ENCODE measurements at places on chromosomes 7 and 10. TPM values are rescaled to one million over a fixed set of nuclear protein-coding genes. Genes with fewer than 3 reads are reported as not detected.

DNA sequence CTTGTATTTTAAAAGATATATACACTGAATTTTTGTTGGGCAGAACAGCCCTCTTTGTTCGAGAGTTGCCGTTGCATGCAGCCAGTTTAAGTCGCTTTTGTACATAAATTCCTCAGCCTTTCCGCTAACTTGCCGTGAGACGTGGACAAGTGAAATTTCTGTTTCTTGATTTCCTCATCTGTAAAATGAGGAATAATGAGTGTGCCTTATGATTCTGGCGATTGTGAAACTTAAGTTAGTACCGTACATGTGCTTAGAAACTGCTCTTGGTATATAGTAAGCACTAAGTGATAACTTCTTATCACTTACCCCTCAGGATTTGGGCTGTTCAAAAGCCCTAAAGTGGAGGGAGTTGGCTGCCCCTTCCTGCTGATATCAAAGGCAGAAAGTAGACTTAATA, 1.4 kb downstream of the CCNJ start:
- no peak for DNase-seq

DNA sequence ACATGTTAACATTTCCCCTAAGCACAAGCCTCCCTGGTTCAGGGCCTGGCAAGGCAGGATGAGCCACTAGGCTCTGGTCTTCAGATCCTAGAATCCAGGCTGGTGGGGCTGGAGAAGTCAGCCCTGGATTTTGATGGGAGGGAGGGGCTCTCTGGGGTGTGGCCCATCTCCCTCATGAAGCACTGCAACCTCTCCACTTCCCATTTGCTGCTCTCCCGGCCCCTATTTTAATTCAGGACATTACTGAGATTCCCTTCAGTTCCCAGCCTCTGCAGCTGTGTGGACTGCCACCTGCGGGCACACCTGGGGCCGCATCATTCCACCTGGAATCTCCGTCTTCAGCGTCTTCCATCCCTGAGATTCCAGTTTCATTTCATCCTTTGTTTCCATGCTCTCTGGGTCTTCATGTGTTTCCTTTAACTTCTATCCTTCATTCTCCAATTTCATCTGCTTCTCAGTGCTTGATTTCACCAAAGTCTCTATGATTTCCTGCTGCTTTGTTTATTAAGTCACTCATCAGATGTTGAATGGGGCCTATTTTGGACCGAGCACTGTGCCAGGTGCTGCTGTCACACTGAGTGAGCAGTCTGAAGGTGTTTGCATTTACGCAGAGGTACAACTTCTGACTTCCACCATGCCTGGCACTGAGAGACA, 253.6 kb downstream of the WDR37 start:
- DNase-seq = no peak

GRCh38 chr7:105098863-105099515, 85.0 kb downstream of the KMT2E start:
- no peak for DNase-seq

- DNase-seq = no peak
These were observed 431.2 kb upstream of the IGFBP3 start for GRCh38 chr7:46352004-46352954.

DNA sequence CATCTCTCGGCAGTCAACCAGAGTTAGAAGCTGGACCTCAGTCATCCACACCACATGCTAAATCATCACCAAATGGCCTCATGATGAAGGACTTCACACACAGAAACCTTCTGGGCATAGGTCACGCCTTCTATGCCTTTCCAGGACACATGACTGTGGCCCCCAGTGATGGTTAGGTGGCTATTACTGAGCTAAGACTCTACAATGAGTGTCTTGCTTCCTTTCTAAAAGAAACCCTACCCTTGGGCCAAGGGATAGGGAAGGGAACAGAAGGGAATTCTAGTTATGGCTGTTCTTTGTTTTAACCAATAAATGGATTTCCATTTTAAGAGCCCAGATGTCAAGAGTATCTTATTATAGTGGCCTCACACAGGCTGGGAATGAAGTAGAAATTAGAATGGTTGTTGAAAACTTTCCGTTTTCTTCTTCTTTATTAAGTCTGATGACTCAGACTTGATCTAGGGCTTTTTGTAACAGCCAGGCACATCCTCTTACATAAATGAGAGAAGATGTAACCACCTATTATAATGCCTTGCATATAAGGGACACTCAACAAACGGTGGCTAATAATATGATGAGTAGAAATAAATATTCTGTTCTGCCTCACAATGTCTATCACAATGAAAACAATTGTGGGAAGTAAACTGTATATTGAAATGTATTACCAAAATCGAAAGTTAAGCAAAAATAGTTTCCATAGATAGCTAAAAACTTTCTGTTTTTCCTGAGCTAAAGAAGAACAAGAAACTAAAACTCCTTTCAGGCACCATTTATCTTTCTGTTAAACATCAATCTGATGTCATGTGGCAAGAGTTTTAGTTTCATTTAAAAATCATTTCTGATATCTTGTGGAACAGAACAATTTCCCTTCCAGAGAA, 62.5 kb upstream of the TOMM7 start:
- no peak for DNase-seq

DNA sequence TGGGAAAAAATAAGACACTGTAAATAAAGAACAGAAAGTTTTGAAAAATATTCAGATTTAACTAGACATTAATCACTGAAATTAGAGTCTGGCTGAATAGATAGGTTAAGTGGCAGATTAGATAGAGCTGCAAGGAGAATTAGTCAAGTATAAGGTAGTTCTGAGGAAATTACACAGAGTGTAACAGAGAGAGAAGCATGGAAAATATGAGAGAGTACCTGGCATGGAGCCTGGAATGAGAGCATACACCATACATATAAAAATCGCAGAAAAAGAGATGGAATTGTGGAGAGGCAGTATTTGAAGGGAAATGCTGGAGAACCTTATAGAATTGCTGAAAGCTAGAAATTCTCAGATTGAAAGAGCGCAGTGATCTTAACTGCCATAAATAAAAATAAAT, 46.9 kb downstream of the ZNRF2 start:
- DNase-seq = no peak

- peak; percentile 54 for DNase-seq
These were observed 151.1 kb downstream of the ELMO1 start for GRCh38 chr7:37297546-37297945.

GRCh38 chr7:41820111-41820671, 117.3 kb upstream of the INHBA start:
- DNase-seq = no peak

DNA sequence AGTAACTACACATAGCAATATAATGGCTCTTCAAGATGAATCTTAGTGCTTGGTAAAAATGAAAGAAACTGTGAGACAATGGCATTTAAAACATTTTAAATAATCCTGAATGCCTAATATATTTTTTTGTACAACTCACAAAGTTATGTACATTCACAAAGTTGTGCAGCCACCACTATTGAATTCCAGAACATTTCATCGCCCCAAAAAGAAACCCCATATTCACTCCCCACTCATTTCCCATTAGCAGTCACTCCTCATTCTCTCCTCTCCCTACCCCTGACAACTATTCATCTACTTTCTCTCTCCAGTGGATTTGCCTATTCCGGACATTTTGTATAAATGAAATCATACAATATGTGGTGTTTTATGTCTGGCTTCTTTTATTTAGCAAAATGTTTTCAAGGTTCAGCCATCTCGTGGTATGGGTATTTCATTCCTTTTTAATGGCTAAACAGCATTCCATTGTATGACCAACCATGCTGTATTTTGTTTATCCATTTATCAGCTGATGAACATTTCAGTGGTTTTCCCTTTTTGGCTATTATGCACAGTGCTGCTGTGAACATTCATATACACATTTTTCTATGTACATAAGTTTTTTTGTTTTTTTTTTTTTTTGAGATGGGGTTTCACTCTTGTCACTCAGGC, 34.7 kb downstream of the ENTPD7 start:
- no peak for DNase-seq

DNA sequence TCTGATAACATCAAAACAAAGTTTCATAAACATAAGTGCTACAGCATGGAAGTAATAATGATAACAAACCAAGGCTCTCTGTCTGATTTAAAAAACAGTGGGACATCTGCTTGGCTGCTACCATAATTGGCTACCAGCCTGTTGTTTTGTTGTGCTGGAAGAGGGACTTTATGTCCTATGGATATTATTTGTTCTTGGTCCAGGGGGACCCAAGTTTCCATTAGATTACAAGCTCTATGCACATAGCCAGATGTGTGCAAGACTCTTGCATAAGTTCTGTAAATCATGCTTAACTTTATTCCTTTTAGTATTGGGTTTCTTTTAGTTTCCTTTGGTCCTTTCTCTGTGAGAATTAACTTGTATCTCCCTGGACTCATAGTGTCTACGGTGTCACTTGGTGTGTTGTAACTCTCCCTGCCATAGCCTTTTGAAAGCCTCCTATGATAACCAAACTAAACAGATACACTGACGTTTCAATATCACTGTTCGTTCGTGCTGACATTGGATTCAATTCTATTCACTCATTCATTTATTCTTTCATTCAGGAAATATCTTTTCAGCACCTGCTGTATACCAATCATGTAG, 41.4 kb upstream of the CD36 start:
- no peak for DNase-seq

DNA sequence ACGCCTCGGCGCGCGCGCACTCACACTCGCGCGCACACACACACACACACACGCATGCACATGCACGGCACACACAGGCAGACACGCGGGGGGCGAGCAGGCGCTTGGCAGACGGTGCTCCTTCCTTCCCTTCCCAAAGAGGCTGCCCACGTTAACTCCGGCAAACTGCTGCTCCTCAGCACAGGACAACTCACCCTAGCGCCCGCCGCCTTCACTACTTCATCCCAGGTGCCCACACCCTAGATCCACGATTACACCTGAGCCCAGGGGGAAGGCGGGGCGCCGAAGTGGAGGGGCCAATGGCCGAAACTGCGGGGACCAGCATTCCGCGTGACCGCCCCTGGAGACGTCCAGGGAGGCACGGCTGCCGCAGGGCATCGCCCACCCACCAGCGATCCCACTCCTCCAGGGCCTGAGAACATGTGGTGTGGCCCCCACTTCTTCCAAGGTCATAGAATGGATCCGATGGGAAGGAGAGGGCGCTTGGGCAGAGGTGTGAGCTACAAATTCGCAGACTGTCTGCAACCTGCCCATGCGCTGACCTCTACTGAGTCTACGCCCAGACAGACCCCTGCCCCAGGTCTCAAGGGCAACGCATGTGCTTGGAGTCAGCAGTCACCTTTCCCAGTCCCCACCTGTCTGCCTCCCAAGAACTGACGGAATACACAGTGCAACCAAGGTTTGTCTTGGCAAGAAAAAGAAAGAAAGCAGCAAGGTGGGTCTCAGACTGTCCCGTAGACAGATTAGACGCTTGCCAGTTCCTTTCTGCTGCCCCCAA, 74.6 kb downstream of the CALN1 start:
- DNase-seq = no peak

GRCh38 chr7:91343996-91344629, 79.9 kb downstream of the FZD1 start:
- DNase-seq = no peak

- DNase-seq = no peak
These were observed 726 bp downstream of the MCU start for GRCh38 chr10:72692744-72692993.

DNA sequence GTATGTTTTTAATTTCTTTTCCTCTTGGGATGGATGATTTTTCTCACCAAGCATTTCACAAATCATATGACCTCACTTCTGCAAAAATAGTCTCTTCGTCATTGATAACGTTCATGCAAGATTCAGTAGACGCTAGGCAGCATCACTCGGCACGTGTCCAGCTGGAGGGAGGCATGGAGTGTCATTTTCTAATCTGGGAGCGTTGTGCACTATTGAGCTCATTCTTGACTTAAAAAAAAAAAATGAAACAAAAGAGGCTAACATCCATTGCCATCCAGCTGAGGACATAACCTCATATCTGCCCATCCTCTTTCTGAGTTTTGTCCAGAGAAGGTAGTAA, 56.2 kb downstream of the COL17A1 start:
- DNase-seq = no peak

DNA sequence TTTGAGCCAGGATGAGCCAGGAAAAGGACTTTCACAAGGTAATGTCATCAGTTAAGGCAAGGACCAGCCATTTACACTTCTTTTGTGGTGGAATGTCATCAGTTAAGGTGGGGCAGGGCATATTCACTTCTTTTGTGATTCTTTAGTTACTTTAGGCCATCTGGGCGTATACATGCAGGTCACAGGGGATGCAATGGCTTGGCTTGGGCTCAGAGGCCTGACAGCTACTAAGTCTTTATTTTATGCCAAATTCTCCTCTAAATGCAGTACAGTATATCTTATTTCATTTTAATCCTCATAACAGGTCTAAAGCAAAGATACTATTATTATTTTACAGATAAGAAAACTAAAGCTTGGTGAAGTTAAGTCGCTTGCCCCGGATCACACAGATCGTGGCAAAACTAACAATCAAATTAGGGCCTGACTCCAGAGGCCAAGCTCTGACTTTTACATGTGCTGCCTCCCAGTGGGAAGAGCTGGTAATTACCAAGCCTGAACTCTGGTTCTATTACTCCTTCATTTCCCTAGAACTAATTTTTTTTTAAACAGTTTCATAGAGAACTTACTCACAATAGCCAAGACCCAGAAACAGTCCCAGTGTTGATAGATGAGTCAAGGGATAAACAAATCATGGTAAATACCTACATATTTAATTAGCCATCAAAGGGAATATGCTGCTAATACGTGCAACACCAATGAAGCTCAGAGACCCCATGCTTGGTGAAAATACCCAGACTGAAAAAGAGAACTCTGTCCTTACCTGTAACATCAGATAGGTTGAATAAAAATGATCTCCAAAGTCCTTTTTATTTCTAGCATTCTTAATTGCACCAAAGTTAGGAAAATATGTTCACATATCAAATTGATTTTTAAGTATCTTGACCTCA, 35.4 kb downstream of the C7orf25 start:
- DNase-seq = no peak

GRCh38 chr10:33327751-33328150, 6.7 kb downstream of the NRP1 start:
- no peak for DNase-seq

GRCh38 chr7:22499044-22499443, 944 bp downstream of the STEAP1B start:
- DNase-seq = no peak

- no peak for DNase-seq
These were observed 129.3 kb downstream of the GLI3 start for GRCh38 chr7:42107484-42108240.

DNA sequence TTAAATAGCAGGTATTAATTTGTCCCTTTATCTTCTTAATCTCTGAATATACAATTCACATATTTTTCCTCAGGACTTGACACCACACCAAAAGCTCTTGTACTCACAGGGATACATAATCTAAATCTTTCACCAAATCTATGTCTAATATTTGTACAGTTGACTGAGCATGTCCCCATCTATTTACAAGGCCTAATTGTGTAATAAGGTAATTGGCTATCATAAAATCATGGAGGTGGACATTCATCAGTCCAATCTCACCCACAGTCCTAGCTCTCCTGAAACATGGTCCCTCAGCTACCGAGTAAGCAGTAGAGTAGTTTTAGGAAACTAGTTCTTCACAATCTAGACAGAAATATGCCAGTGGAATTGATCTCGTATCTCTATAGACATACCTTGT, 30.3 kb upstream of the EGFR start:
- DNase-seq = no peak

Gene OR2A5
- not detected for total RNA-seq

Gene ARHGEF35
- 0.88 TPM for total RNA-seq

Gene GNAT3
- total RNA-seq = not detected

Gene CYP2C8
- total RNA-seq = not detected

Gene CALY
- total RNA-seq = not detected

Gene TMEM273
- total RNA-seq = 1.3 TPM

Gene SLC26A4
- total RNA-seq = 3.4 TPM

Gene CLCN1
- not detected for total RNA-seq

Gene CTNNA3
- not detected for total RNA-seq

Gene GJD4
- total RNA-seq = not detected

Gene AFAP1L2
- 7.3 TPM for total RNA-seq

Gene LIPJ
- total RNA-seq = not detected

Gene CYP3A4
- not detected for total RNA-seq

Gene NPY
- total RNA-seq = not detected
